ENCODE measurements at places on chromosomes 6 and 20.

DNA sequence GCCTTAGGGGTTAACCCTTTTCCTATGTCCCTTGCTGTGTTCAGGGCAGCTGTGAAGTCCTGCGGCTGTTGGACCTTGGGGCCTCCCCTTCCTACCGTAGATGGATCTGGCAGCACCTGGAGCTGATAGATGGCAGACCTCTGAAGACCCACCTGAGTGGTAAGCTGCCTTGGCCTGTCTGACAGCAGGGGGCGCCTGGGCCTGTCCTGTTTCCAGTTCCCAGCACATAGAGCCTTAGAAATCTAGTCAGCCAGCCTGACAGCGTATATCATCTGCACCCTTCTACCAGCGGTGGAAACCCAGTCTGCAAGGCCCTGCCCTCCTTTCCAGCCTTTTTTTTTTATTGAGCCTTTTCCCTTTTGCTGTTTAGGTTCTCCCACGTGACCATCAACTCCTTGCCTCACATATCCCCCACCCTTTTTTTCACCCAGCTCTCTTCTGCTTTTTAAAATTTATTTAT, 26.6 kb downstream of the CNBD2 start:
- ATAC-seq, result peak; percentile 89

DNA sequence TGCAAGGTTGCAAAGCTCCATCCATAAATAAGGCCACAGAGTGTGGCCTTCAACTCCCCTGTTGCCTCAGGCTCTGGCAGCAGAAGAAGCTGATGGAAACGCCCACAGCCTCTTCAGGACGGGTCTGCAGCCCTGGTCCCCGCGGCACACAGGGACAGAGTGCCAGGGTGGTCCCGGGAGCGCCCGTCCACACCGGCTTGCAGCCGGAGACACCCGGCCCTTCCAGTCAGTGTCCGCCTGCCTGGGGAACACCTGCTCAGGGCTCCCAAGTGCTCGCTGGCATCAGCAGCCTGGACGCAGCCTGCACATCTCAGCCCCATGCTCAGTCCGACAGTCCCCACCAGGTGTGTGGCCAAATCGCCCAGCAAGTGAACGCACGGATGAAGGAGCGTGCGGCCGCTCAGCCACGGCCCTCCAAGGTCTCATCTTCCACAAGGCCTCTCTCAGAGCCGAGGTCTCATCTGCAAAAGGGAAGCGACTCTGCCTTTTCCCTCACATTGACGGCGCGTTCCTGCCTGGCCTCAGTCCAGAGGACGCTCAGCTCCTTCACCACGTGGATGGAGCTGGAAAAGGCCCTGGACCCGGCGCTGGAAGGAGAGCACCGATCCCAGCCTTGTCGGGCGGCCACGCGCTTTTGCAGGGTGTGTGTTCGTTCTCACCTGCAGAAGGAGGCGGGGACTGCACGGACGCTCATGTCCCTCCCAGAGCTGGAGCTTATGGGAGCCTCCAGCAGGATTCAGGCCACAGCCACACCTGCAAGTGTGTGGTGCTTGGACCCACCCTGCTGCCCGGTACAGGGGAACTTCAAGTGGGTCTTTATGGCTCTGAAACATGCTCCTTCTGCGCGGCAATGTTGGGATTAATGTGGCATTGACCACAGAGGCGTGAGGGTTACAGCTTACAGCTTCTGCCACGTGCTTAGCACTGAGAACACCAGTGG, 180.4 kb downstream of the DLL1 start:
- ATAC-seq, result peak; percentile 25

DNA sequence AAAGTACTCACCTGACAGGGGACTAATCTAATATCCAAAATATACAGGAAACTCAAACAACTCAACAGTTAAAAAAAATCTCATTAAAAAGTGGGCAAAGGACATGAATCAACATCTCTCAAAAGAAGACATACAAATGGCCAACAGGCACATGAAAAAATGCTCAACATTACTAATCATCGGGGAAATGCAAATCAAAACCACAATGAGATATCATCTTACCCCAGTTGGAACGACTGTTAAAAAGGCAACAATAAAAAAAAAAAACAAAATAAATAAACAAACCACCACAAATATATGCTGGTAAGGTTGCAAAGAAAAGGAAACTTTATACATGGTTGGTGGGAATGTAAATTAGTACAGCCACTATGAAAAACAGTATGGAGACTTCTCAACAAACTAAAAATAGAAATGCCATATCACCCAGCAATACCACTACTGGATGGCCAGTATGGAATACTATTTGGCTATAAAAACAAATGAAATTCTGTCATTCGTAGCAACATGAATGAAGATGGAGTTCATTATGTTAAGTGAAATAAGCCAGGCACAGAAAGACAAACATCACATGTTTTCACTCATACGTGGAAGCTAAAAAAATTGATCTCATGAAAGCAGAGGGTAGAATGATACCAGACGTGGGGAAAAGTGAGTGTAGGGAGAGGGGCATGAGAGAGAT, 6.6 kb downstream of the SIRPB2 start:
- no peak for ATAC-seq

DNA sequence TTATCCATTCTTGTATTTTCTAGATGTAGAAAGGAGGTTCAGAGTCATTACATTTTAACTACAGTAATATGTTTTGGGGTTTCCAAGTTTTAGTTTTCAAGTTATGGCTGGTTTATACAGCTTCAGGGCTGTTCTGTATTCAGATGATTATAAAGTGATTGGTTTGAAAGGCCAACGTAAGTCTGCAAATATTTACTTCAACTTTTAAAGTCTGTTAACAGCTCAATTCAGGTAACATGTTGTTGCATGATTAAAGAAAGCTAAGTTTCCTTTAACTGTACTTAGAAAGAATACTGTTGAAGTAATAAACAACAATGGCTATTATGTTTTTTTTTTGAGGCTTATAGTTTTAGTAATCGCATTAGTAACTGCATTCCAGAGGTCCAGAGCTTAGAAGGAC, 22.8 kb upstream of the GCLC start:
- no peak for ATAC-seq

GRCh38 chr6:41423002-41423401, 87.6 kb downstream of the NCR2 start:
- no peak for ATAC-seq

- no peak for ATAC-seq
These were observed 12.6 kb upstream of the FAM50B start for GRCh38 chr6:3836566-3836965.

DNA sequence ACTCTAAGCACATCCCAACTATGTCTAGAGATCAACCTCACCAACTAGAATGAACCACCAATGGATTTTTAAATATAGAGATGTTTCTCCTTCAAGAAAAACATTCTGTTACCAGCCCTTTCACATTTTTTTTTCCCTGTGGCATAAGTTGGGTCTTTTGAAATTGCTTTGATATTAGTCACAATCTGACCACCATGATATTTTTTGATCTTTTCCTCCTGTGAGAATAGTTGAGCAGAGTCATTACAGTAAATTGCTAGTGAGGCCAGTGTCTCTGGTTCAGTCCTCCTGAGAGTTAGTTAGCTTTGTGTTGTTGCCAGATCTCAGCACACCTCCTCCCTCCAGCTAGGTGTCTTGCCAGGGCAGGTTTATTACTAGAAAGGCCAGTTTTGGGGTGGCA, 79.7 kb upstream of the MYLIP start:
- no peak for ATAC-seq

DNA sequence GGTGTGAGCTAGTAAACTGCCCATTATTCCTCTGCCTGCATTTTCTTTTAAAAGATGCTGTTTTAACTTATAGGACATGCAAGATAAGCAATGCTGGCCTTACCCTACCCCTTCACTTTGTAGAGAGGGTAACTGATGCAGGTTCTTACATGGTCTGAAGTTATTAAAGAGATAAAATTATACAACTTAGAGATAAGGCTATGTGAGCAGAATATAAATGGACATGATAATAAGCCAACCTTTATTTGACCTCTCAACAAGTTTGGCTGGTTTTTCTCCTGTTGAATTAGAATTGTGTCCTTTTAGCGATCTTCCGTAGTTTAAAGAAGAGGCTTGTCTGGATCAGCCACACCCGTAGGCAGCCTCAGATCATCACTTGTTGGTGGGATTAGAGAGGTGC, 377.0 kb downstream of the BTBD3 start:
- ATAC-seq, result no peak

DNA sequence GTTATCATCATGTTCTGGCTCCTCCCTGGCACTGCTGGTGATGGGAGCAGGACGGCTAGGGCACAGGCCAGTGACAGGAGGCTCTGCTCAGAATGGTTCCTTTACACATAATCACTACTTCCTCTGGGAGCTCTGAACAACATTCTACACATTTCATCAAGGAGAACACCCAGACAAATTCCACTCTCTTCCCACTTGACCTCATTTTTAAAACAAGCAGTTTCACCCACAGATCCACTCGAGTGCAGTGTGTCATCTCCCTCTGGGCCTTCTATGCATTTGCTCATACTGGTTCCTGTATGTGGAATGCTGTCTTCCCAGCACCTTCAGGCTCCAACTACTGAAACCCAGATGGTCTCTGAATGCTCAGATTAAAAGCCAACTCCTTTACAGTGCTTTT, 84.8 kb downstream of the ELOVL5 start:
- ATAC-seq, result no peak

- ATAC-seq, result no peak
These were observed 102.2 kb upstream of the ADGRF1 start for GRCh38 chr6:47144306-47144705.

- ATAC-seq, result no peak
These were observed 43.9 kb downstream of the ATG5 start for GRCh38 chr6:106281661-106282060.

GRCh38 chr6:71238351-71238750, 50.3 kb upstream of the OGFRL1 start:
- no peak for ATAC-seq
